Skeletal muscle cell (primary cell): ENCODE measurements at places on chromosomes 1 and 21.

GRCh38 chr1:29688471-29689365 lies 452.4 kb downstream of the PTPRU start:
- DNase-seq, result peak; percentile 68

- DNase-seq, result no peak
These were observed 268.8 kb downstream of the ST6GALNAC3 start for GRCh38 chr1:76343356-76343755.

- DNase-seq, result no peak
These were observed 41.2 kb downstream of the TDRD5 start for GRCh38 chr1:179632868-179633267.

GRCh38 chr1:109272831-109273547 lies 10.0 kb downstream of the PSRC1 start:
- DNase-seq, result no peak

GRCh38 chr1:108695535-108695934 lies 3.4 kb downstream of the PRPF38B start:
- DNase-seq, result no peak

- DNase-seq, result no peak
These were observed 3.8 kb downstream of the NMNAT2 start for GRCh38 chr1:183414365-183414764.

DNA sequence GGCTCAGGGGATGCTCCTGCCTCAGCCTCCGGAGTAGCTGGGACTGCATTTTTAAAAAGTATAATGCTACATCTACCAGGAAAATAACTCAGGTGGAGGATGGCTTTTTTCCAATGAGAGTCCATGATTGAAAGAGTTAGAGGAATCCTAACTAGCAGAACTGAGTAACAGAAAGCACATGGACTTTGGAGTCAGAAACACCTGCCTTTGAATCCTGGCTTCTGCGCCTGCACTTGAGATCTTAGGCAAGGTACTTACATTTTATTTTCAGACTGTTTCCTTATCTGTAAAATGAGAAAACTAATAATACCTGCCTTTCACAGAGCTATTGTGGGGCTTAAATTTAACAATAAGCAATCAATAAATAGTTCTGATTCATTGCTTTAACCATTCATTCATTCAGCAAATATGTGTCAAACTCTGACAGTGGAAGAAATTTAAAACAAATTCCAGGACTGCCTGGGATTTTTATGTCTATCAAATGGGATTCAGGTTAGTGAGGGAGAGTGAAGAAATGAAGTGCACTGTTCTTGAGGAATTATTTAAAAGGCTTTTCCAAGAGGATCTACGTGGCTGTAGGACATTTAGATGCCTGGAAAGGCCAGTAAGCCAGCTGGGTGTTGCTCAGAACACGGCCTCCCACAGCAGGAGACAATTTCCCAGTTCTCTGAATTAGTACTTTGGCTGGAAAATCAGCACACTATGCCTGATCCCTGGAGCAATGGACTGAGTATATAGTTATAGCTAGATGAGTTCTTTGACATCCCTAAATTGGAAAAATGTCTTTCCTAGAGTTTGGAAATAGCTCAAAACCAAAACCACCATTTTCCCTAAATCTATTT lies 12.8 kb upstream of the LBR start:
- no peak for DNase-seq

- DNase-seq, result no peak
These were observed 541.0 kb upstream of the ADGRL4 start for GRCh38 chr1:79547514-79547913.

DNA sequence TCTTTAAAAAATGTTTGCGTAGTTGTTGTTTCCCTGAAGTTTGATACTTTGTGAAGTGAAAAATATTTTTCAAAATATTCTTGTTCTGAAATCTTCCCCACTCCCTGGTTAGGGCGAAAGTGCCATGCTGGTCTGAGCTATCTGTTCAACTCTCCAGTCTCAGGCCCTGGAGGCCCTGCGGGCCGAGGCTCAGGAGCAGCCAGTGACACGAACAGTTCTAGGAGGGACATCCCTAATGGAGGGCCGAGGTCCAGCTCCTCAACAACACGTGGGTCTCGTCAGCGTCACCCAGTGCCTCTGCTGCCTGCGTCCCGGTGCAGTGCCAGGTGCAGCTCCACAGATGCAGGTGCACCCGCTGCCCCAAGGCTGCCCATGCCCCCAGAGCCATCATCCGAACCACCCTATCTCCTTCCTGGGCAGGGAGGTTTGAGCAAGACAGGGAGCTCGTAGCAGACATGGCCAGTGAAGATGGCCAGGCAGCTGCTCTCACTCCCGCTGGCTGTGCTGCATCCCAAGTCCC lies 69.7 kb upstream of the COL6A1 start:
- DNase-seq, result no peak

DNA sequence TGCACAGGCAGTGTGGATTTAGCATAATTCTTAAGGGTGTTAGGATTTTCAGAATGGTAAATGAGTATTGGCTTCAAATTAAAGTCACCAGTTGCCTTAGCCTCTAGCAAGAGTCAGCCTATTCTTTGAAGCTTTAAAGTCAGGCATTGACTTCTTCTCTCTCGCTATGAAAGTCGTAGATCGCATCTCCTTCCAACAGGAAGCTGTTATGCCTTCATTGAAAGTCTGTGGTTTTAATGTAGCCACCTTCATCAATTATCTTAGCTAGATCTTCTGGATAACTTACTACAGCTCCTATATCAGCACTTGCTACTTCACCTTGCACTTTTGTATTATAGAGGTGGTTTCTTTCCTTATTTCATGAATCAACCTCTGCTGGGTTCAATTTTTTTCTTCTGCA lies 320.2 kb downstream of the PTPRC start:
- DNase-seq, result no peak

DNA sequence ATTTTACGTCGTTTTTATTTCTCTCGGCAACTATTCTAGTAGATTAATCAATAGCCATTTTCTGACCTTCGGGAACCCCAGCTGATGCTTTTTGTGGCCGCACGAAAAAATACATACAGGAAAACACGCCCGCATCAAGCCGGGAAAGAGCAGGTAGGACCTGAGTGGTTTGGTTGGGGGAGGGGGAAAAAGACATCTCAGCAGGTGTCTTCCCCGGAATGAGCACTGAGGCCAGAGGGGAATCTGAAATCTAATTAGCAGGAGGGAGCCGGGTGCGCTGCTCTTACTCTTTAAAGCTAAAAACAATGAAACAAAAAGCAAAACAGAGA lies 618 bp upstream of the FOXD3 start:
- no peak for DNase-seq

GRCh38 chr1:154837672-154838171 lies 32.4 kb downstream of the KCNN3 start:
- DNase-seq, result peak; percentile 47

DNA sequence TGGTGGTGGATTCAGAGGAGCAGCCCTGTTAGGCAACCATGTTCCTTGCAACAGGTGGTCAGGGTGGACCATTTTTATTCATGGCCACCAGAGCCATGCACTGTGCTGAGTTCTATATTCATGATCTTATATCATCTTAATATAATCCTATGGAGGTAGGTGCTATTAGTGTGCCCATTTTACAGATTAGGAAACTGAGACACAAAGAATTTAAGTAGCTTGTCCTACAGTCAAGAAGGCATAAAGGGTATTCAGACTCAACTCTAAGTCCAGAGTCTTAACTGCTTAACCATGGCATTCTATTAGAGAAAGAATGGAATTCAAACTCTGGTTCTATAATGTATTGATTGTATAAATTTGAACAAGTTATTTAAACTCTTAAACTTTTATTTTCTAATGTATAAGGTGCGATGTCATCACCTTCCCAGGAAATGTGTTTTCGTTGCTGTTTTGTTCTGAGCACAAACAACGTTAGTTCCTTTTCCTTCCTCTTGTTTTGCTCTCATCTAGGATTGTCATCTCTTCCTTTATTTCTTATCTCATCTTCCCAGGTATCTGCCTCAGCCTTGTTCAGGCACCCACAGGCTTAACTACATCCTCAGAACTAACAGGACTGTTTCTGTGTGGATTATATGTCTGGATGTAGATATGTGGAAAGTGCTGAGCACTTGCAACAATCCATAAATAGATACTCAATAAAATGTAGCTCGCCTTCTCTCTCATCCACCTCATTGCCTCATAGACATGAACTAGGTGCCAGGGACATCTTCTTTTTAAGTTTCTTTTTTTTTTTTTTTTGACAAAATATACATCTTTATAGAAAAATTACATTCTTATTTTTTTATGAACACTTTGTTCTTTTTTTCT lies 207.1 kb downstream of the NFIA start:
- no peak for DNase-seq

DNA sequence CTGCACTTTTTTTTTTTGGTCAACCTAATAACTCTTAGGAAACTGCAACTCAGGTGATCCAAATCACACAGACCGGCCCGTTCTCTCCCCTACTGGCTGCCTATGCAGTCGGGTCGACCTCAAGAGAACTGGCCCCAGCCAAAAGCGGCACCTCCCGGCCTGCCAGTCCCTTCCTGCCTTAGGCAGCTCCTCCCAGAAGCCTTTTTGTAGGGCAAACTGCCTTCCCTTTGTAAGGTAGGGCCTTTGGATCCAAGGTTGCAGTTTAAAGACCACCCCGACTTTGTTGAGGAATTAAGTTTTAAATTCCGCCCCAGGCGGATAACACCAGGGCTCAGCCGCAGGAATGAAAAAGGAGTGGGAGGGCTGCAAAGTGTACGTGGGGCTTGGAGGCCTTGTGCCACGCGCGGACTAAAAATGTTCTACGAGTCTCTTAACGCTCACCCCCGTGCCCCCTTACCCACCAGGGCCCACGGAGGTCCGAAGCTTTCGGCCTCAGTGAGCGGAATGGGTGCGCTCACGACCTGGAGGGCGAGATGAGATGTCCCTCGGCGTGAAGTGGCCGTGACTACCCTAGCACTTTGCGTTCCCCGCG lies 642 bp upstream of the ST3GAL3 start:
- no peak for DNase-seq
